ENCODE measurements at places on chromosomes 5 and 9.

GRCh38 chr5:164998590-164998989 lies 1493.2 kb downstream of the MAT2B start:
- no peak for DNase-seq

DNA sequence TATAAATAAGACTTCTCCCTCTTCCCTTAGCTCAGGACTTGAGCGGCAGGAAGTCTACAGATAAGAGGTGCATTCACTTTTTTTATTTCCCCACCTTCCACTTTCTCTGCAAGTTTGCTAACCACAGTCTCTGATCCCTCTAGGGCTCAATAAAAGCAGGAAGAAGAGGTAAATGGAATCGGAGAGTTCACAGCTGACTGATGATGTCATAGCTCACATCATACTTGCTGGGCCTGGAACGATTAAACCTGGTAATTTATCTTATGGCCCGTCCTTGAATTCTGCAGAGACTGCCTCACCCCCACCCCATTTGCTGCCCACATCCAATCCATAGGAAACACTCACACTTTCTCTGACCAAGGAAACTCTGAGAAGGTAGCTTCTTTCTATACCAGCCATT lies 62.9 kb downstream of the DRD1 start:
- DNase-seq: no peak

GRCh38 chr5:14250084-14250695 lies 107.0 kb downstream of the TRIO start:
- peak; percentile 77 for DNase-seq

GRCh38 chr5:10503321-10503720 lies 60.5 kb upstream of the ANKRD33B start:
- DNase-seq: no peak

GRCh38 chr5:91937121-91937520 lies 554.0 kb upstream of the ARRDC3 start:
- DNase-seq: no peak

- no peak for DNase-seq
These were observed 11.4 kb downstream of the BHMT start for GRCh38 chr5:79122973-79123372.

DNA sequence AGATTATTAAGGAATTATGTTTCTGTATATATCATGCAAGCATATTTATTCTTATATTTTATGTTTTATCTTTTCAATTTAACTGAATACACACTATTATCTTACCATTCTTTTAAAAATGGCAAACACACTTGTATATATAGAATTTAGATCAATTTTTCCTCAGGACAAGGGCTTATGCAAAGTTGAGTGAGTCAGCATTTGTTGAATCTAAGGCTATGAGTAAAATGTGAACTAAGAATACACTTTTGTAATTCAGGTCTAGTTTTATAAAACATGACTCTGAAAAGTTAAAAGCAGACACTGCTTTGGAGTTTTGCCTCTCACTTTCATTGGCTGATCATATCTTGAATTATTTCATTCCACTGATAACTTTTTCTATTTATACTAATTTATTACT lies 127.8 kb downstream of the FOCAD start:
- no peak for DNase-seq

DNA sequence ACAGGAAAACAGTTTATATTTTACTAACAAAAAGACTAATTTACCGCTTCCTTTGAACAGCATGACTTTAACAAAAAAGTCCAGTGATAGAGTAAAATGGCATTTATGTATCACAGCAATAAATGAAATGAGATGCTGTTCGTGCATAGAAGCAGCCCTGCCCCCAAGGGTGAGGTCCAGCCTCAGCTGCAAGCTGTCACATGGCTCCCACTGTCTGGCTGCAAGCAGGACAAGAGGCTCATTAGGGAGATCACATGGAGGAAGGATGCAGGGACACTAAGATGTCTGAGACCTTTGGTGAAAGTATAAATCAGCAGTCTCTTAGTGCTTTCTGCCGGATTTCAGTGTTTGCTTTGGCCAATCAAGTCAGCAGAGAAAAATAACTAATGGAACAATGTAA lies 23.0 kb downstream of the GDNF start:
- DNase-seq: no peak

DNA sequence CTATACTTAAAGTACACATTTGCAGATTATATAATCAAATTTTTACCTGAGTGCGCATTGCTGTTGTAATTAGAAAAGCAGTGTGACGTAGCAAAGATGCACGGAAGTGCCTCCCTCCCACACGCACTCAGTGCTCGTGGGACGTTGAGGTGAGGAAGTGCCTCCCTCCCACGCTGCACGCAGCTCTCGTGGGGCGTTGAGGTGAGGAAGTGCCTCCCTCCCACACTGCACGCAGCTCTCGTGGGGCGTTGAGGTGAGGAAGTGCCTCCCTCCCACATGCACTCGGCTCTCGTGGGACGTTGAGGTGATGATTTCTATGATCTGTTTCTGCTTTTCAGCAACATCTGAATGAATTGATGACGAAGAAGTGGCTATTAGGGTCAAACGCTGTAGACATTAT lies 21.0 kb downstream of the EXOC3 start:
- DNase-seq: no peak

DNA sequence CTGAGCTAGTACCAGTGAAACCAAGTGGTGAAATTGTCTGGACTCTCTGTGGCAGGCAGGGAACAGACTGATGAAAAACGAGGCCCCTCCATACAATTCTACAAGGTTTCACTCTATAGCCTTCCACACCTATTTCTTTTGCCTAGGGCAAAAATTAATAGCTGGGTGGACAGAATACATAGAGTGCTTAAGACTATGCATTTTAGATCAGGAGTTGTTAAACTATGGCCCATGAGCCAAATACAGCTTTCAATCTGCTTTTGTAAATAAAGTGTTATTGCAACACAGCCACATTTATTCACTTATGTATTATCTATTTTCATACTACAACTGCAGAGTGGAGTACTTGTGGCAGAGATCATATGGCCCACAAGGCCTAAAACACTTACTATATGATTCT lies 45.2 kb downstream of the SH3TC2 start:
- no peak for DNase-seq

DNA sequence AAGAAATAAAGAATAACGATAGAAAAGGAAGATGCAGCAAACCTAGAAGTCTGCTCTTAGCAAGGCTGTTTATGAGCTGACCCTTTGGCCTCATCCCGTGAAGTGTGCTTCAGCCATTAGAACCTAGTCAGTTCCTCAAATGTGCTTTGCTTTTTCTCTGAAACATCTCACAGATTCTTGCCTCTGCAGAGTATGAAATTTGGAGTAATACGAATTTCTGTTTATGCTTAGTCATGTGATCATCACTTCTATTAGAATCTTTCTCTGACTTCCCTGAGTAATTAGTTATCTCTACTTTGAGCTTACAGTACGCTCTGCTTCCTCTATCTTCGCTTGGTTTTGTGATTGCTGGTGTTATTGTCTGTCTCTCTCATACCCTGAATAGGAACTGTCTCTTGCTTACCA lies 11.3 kb downstream of the CYSTM1 start:
- DNase-seq: no peak

- no peak for DNase-seq
These were observed 47.8 kb upstream of the RAPGEF6 start for GRCh38 chr5:131682826-131683225.

DNA sequence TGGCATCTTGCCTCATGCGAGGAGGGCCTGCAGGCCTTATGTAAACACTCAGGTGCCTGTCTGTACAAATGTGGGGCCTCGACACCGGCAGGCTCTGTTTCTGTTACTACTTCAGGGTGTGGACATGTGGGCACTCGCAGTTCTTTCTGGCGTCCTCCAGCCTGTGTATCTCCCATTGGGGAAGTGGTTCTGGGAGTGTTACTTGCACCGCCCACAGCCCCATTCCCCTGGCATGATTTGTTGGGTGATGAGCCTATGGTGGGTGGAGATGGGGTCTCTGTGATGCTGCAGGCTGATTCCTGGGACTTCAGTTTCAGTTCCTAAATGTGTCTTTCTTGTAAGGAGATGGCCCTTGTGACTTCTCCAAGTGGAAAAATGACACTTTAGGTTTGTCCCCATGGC lies 82.1 kb upstream of the PITX1 start:
- no peak for DNase-seq

DNA sequence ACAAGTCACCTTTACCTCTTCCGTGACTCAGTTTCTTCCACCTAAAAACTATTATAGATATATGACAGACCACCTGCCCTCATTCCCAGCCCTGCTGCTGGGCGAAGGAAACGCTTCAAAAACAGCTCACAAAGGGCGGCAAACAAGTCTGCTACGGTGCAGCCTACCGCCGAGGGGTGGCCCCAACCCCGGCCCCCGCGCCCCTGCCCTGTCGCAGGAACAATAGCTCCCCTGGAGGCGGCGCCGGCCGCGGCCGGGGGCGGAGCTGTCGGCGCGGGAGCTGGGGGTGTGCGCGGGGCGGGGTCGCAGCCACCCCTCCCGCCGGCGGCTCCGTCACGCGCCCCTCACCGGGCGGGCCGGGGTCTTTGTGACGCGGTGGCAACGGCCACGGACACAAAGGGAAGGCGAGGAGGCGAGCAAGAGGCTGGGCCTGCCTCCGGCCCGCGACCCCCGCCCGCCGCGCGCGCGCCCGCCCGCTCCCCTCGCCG lies at the start of gene TMEFF1:
TSS of gene TMEFF1 (plus strand) at position 362 of the 488 bp plus-strand sequence. CDS start 396 bp downstream, outside the sequence.
- DNase-seq: peak; percentile 82

DNA sequence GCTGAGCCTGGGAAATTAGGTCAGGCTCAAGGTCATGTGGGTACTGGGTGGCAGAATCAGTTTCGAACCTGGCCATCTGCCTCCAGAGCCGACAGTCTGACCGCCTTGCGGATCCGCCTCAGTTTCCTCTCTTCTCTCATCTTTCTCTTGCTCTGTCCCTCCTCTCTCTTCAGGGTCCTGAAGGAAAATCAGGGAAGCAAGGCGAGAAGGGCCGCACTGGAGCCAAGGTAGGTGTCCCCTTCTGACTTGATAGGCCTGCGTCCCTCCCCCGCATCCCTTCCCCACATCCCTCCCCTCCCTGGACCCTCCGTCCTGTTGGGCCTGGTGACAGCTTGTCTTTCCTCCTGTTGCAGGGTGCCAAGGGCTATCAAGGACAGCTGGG lies 40.8 kb upstream of the ORM1 start:
- DNase-seq: no peak

Measured in frontal cortex (tissue), 4 donors.